Muscle of leg (tissue), 16 donors: ENCODE measurements at places on chromosomes 3 and 15. TPM values are rescaled to one million over a fixed set of nuclear protein-coding genes. Genes with fewer than 3 reads are reported as not detected.
A peak's percentile ranks its signal among the peaks of the same experiment; 100 is the strongest.

GRCh38 chr3:49028298-49028672 is 913 bp downstream of the IMPDH2 start:
- DNase-seq = peak; percentile 14

- peak; percentile 83 for DNase-seq
Observed at GRCh38 chr15:63465104-63465503, 39.3 kb upstream of the USP3 start.

DNA sequence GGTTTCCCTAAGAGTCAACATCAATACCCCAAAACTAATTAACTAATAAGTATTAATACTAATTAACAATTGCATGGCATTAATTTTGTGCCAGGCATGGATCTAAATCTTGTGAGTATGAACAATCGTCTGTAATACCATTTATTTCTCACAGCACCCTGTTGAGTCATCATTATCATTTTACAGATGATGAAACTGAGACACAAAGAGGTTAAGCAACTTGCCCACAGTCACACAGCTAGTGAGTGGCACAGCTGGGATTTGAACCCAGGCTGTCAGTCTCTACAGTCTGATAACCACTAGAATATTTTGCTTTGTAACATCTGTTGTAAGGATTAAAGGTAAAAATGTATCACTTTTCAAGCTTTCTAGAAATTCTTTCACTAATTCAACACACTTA is 423.4 kb upstream of the WNT5A start:
- no peak for DNase-seq

The TMCO5A gene
- not detected for total RNA-seq

DNA sequence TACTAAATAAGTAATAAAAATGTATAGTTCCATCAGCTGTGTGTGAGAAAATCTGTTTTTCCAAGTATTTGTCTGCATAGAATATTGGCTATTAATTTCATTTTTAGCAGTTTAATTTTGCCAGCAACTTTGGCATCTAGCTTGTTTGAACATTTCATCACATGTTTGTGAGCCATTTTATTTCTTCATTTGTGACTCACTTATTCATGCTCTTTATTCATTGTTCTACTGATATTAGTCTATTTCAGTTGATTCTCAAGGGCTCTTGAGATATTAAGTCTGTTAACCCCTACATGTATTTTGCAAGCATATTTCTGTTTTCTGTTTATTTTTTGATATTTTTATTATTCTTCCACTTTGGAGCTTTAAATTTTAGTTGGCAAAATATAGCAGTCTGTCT is 74.0 kb upstream of the PHLDB2 start:
- no peak for DNase-seq
